ENCODE measurements at places on chromosomes 6 and 20.

DNA sequence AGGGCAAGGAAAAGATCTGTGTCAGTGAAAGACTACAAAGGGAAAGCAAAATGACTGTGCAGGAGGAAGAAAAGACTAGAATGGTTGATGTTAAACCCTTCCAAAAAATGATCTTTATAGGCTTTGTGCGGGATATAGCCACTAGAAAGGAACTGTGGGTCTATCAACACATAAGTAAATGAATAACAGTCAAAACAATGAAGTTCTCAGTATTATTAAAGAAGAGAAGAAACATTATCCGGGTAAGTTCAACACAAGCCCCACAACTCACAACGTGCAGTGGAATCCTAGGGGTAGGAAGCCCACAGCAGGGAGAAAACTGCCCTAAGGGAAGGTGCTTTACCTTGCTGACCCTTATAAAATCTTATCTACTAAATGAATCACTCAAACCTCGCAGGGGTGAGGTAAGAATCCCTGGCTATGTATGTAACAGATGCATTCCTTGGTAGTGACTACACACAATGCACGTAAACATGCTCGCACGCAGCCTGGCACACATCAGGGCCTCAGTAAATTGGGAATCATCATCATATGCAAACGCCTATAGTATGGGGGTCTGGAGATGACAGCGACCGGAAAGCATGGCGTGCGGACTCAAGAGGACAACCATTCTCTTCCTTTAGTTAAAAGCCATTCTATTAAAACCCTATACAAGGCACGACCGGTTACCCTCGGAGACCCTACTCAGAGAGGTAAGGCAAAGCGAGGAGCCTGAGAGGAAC, 11.3 kb downstream of the TFAP2A start:
- DNase-seq: peak; percentile 83

- DNase-seq: peak; percentile 71
These were observed at the start of gene MACROD2 for GRCh38 chr20:13995086-13995665. MACROD2 (plus strand) TSS chr20:13995516.

- DNase-seq: no peak
These were observed 455.1 kb downstream of the CDC5L start for GRCh38 chr6:44842616-44843015.

- DNase-seq: no peak
These were observed 594.6 kb upstream of the FLRT3 start for GRCh38 chr20:14932040-14932439.

DNA sequence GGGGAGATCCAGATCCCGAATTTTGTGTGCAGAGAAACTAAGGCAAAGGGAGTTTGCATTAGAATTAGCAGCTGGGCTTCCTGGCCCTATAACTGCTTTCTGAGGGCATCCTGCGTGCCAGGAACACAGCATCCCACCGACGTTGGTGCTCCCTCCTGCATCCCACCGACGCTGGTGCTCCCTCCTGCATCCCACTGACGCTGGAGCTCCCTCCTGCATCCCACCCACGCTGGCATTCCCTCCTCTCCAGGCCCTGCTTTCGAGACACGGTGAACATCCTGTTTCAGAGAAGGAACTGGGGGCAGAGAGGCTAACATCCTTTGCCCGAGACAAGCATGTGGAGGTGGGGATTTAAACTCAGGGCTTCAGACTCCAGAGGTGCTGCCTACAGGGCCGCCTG, 44.4 kb downstream of the DACT2 start:
- no peak for DNase-seq

- no peak for DNase-seq
These were observed 53.0 kb downstream of the MOXD1 start for GRCh38 chr6:132348231-132348630.

DNA sequence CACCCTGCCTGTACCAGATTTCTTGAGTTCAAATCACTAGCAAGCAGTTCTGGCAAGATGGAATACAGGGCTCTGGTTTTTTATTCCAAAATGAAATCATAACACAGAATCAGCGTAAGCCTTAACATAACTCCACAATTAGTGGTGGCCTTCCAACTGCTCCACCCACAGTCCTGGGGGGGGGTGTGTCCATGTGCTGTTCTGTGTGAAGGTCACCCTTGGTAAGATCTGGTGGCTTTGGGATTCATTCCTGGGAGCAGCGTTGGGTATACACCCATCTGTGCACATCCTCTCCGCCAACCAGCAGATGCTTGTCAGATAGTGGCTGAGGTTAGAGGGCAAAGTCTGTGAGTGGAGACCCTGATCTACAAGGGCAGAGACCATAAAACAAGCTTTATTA, 49.9 kb upstream of the CD83 start:
- no peak for DNase-seq

- DNase-seq: no peak
These were observed 142.1 kb downstream of the DTNBP1 start for GRCh38 chr6:15520626-15521203.

- DNase-seq: no peak
These were observed 677 bp downstream of the NEURL2 start for GRCh38 chr20:45890077-45890984.

GRCh38 chr20:14997791-14998190, 660.4 kb upstream of the FLRT3 start:
- DNase-seq: peak; percentile 80

DNA sequence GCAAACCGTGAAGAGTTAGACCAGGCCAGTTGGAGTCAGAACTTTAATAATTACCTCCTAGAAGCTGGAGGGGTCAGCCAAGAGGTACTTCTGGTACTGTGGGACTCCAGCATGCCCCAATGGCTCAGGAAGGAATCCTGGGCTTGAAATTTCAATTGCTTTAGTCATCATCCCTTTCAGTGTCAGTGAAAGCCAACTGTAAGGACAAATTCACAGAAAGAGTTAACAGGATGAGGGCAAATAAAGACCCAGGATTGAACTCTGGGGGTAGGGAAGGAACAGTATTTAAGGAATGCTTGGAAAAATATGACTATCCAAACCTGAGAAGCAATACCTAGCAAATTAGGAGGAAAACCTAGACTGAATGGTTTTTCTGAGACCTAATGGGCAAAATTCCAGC, 735.1 kb upstream of the MARCKS start:
- DNase-seq: peak; percentile 93
